ENCODE measurements at places on chromosomes 16 and 17.

GRCh38 chr16:58620396-58620795 is 9.2 kb downstream of the CNOT1 start:
- H3K27ac ChIP-seq = no peak overlapping the region
- peaks cover 48% of the 10 kb centered on the region for H3K36me3 ChIP-seq
- peaks cover 13% of the 10 kb centered on the region for H3K4me1 ChIP-seq
- DNase-seq = no peak

- peaks cover 11% of the 10 kb centered on the region for H3K4me1 ChIP-seq
- H3K4me3 ChIP-seq = no peak overlapping the region
- DNase-seq = no peak
- no peaks in the 10 kb centered on the region for H3K27me3 ChIP-seq
These were observed 11.8 kb upstream of the ZNF23 start for GRCh38 chr16:71473891-71474290.

- H3K36me3 ChIP-seq = no peaks in the 10 kb centered on the region
- no peak overlapping the region for H3K4me3 ChIP-seq
- H3K27me3 ChIP-seq = no peaks in the 10 kb centered on the region
- H3K4me1 ChIP-seq = peaks cover 2% of the 10 kb centered on the region
- no peak for DNase-seq
- peak overlapping the region; percentile 64 for H3K27ac ChIP-seq
These were observed 7.0 kb downstream of the PIGQ start for GRCh38 chr16:576823-577201.

GRCh38 chr17:15944759-15945526 is at the start of gene ADORA2B:
ADORA2B (plus strand) TSS chr17:15945130; CDS start chr17:15945249, 119 bp downstream.
- H3K4me3 ChIP-seq = peak within 1 kb of the TSS; percentile 67
- H3K27me3 ChIP-seq = peaks cover 30% of the 10 kb centered on the region
- H3K27ac ChIP-seq = peak within 1 kb of the TSS; percentile 80
- H3K4me1 ChIP-seq = peaks cover 12% of the 10 kb centered on the region
- peak; percentile 42 for DNase-seq
- peaks cover 2% of the 10 kb centered on the region for H3K36me3 ChIP-seq

- peaks cover 51% of the 10 kb centered on the region for H3K4me1 ChIP-seq
- peak overlapping the region; percentile 22 for H3K4me3 ChIP-seq
- no peaks in the 10 kb centered on the region for H3K27me3 ChIP-seq
- peak overlapping the region; percentile 54 for H3K27ac ChIP-seq
These were observed 12.8 kb downstream of the AXIN1 start for GRCh38 chr16:339680-340079.

DNA sequence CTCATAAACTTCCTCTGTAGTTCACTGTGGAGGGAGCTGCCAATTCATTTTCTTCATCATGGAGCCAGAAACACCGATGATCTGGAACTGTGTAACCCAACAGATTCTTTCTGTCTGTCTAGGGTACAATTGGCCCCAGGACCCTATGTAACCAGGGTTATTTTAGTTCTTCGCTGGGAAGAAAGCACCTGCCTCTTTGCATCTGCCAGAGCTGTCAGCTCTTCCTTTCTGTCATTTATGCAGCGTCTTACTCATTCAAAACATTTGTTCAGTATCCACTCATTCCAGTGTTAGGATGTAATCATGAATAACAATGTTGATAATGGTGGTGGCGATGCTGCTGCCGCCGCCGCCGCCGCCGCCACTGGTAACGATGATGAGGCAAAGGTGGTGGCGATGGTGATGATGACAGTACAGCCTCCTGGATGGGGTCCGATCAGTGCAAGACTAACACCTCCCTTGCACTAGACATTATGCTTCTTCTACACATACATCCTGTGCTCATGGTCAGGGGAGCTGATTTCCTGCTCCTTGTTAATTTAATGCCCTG is 46.1 kb downstream of the IRX5 start:
- H3K27ac ChIP-seq = no peak overlapping the region
- no peak for DNase-seq
- no peaks in the 10 kb centered on the region for H3K36me3 ChIP-seq

DNA sequence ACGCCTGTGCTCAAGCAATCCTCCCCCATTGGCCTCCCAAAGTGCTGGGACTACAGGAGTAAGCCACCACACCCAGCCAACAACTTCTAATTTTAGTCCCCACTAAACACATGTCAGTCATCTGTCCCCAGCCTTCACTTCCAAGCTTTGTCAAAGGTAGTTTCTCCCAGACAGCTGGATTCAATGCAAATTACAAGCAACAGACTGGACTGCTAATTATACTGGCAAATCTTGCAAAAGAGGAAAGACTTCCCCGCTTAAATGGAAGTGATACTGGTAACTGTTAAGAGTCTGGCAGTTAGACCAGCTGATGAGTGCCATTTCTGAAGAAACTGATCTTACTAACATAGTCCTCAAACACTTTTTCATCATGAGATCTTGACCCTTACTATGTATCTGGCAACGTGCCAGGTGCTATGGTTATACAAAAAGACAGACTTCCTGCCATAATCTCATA is 8.2 kb upstream of the GGA2 start:
- no peak overlapping the region for H3K27ac ChIP-seq
- no peak for DNase-seq
- no peaks in the 10 kb centered on the region for H3K27me3 ChIP-seq
- H3K36me3 ChIP-seq = peaks cover 28% of the 10 kb centered on the region
